ENCODE measurements at places on chromosomes 3 and 15. TPM values are rescaled to one million over a fixed set of nuclear protein-coding genes. Genes with fewer than 3 reads are reported as not detected.
A peak's percentile ranks its signal among the peaks of the same experiment; 100 is the strongest.

DNA sequence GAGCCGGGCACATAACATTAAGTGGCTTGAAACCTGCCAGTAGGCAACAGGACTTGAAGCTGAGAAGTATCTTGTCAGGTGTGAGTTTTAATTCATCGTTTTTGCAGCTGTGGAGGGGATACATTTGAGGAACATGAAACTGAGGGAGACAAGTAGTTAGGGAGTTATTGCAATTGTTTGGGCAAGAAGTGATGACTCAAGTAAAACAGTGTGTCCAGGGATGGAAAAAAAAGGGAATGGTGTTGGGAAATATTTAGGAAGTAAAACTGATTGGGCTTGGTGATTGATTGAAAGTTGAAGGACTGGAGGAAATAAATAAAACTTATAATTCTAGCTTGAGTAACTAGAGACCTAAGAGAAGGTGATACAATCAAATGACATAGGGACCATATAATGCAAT lies 85.5 kb downstream of the NCEH1 start:
- peak; percentile 20 for DNase-seq

- DNase-seq, result no peak
Observed at GRCh38 chr3:11850003-11850402, 3.3 kb upstream of the TAMM41 start.

- peak; percentile 60 for DNase-seq
Observed at GRCh38 chr3:9809615-9810432, at the start of gene TTLL3. Gene TTLL3, plus strand, starts transcription at chr3:9810262. Its CDS starts 400 bp downstream, at chr3:9810662.

GRCh38 chr3:32376115-32376514 lies 15.5 kb upstream of the CMTM7 start:
- DNase-seq, result peak; percentile 26

DNA sequence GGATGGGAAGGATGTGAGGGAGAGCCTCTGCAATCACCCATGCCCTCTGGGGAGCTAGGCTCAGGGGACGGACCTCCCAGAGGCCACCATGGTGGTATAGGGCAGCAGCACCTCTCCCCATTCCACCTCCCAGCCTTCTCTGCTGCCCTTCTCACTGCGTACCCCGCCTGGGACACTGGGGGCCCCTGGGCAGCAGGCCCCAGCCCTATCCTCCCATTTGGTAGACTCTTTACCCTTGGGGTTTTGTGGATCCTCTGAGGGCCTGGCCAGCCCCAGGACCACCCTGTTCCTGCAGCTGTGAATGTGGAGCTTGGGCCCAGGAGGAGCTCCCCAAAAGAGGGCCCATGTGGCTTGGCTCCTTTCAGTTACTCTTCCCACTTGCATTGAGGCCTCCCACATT lies 131.9 kb downstream of the DNAJB8 start:
- no peak for DNase-seq

DNA sequence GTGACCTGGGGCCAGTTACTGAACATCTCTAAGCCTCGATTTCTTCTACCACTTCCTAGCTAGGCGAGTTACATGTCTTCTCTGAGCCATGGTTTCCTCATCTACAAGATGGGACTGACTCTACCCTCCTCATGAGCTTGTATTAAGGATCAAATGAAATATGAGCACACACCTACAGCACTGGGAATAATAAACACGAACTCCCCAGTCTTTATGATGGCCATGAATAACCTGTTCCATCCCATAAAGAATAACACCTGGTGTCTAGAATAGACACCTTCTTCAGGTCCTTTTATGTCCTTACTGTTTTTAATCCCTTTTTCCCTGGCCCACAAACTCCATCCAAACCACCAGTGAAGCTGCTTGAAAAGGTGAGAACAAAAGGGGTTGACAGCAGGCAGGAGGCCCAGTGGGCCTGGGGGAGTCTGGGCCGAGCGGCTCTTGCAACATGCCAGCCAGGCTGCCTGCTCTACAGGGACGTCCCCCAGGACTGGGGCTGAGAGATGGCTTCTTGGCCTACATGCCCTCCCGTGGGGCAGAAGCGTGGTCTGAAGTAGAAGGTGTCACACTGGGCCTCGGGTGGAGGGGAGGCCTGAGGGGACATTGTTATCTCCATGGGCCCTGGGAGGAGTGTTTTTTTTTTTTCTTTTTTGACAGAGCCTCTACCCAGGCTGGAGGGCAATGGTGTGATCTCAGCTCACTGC lies 178.2 kb downstream of the RAB11A start:
- no peak for DNase-seq

- no peak for DNase-seq
Observed at GRCh38 chr3:181722156-181722555, 10.4 kb downstream of the SOX2 start.

GRCh38 chr3:27500035-27500434 lies 15.9 kb upstream of the SLC4A7 start:
- peak; percentile 24 for DNase-seq

GRCh38 chr15:55267401-55268175 lies 22.0 kb downstream of the RAB27A start:
- no peak for DNase-seq

- DNase-seq, result no peak
Observed at GRCh38 chr3:62370858-62371719, 2.3 kb downstream of the FEZF2 start.

DNA sequence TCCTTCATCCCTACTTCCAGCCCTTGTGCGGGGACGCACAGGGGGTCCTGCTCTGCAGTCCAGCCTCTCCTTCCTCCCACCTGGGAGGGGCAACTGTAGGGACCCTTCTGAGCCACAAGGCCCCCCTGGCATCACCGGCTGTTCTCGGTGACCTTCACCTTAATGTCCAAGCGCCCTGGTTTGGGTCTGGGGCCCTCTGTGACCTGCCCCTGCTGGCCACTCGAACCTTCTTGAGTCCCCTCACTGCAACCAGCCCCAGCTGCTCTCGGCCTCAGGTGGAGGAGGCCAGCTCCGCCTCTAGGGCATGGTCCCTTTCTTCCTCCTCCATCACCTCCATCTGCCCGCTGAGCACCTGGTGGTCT lies 57.9 kb downstream of the RGMA start:
- DNase-seq, result no peak

DNA sequence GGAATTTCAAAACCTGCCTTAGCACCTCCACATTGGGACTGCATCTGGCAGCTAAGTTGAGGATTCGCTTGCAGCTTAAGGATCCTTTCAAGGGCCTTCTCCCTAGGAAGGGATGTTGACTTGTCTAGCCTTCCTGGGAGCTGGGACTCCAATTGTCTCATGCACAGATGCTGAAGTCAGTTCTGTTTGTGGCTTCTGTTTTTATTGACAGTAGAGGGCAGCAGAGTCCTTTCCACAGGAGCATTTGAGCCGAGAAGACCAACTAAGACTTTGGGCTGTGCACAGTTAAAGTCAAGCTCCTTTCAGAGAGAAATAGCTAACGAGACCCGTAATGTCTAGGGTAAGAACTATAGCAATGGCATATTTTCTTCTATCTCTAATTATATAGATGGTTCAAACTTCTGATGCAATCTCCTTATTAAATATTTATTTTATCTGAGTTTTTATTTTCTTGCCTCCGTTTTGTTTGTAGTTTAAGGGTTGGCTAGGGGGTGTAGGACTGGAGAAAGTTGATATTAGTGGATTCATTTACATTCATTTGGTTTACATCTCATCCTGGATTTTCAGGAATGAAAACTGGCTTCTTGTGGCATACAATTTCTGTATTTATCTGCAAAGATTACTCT lies 59.7 kb upstream of the KBTBD8 start:
- peak; percentile 55 for DNase-seq

DNA sequence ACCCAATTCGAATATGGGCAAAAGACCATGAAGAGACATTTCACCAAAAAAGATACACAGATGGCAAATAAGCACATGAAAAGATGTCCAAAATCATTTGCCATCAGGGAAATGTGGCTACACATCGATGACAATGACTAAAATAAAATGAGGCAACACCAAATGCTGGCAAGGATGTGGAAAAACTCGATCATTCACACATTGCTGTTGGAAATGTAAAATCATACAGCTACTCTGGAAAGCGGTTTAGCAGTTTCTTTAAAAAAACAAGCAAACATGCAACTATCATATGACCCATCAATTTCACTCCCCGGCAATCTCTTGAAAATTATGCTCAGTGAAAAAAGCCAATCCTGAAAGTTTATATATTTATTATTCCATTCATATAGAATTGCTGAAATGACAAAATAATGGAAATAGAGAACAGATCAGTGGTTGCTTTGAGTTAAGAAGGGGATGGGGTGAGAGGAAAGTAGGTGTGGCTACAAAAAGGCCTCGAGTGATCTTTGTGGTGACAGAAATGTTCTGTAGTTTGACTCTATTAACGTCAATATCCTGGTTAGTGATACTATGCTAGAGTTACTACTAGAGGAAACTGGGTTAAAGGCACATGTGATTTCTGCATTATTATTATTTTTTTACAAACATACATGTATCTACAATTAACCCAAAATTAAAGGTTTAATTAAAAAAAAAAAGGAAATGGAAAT lies 45.0 kb downstream of the DLG1 start:
- DNase-seq, result no peak

GRCh38 chr15:61146931-61147230 lies 82.2 kb downstream of the RORA start:
- DNase-seq, result no peak

DNA sequence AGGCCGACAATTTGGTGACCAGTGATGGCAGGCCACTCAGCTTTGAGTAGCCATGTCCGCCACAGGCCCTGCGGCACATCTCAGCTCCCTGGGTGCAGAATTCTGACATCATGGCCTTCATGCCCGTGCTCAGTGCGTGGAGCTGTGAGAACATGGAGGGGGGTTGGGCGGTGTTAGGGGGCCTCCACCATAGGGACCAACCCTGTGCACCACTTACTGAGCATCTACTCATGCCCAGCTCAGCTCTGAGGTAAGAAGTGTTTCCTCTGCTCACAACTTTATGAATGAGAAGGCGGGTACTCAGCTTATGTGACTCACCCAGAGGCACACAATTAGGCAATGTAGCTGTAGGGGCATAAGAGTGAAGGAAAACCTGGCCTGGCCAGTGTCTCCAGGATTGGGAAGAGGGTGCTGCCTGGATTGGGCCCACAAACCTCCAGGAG lies 10.5 kb downstream of the ACOX2 start:
- DNase-seq, result peak; percentile 93

DNA sequence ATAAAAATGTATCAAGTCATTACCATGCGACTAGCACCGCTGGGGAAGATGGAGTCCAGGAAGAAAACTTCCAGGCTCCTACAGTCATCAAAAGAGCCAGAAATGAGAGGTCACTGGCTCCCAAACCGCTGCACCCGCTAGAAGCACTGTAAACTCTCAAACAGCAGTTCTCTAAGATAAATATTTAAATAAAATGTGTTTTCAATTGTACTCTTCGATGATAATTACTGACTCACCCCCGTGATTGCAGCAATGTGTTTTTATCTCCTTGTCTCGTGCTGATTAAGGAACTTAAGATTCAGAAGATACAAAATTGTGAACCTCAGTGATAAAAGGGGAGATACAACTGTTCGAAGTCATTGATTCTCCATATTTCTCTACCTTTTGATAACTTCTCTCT lies 45.8 kb upstream of the FOXP1 start:
- no peak for DNase-seq

DNA sequence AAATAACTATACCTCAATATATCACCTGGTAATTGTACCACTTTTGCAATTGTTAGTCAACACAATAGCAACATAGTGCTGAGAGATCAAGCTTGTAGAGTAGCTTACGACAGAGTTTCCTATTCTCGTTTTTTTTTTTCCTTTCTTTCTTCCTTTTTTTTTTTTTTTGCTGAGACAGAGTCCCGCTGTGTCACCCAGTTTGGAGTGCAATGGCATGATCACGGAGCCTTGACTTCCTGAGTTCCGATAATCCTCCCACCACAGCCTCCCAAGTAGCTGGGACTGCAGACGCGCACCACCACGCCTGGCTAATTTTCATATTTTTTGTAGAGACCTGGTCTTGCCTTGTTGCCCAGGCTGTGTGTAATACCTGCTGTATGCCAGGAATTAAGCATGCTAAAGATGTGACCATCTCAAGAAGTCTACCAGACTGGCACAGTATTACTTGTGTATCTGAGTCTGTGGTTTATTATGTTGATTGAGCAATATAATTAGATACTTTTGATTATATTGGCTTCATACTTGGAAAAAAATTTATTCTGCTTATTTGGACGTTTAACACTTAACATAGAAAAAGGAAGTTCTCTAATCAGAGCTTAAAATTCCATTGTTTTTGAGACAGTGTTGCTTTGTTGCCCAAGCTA lies 3.0 kb downstream of the SELENOT start:
- no peak for DNase-seq

GRCh38 chr3:190205739-190206138 lies 85.0 kb upstream of the P3H2 start:
- peak; percentile 53 for DNase-seq

DNA sequence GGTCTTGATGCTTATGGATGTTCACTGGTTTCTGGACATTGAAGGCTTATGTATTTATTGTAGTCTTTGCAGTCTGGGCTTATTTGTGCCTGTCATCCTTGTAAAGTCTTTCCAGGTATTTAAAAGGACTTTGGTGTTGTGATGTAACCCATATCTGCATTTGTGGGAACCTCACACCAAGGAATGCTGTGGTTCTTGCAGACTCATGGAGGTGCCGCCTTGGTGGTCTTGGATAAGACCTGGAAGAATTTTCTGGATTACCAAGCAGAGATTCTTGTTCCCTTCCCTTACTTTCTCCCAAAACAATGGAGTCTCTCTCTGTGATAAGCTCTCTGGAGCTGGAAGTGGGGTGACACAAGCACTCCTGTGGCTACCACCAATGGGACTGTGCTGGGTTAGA lies 363.5 kb upstream of the NECTIN3 start:
- no peak for DNase-seq

GRCh38 chr15:74776821-74777768 lies 4.8 kb upstream of the CSK start:
- DNase-seq, result no peak

- no peak for DNase-seq
Observed at GRCh38 chr3:69751074-69751476, 11.8 kb downstream of the MITF start.

GRCh38 chr3:8746780-8747345 lies 13.3 kb downstream of the CAV3 start:
- DNase-seq, result no peak

GRCh38 chr15:79812541-79812940 lies 84.3 kb downstream of the MTHFS start:
- DNase-seq, result no peak

Gene GOLGA8S
- total RNA-seq, result not detected

Gene DLEC1
- not detected for total RNA-seq

Gene ANKUB1
- not detected for total RNA-seq

Gene XYLB
- 11.2 TPM for total RNA-seq

Gene WWTR1
- total RNA-seq, result 79.7 TPM

Gene SYNPR
- not detected for total RNA-seq

Gene GRAMD1C
- total RNA-seq, result 2.8 TPM

Gene CTXN2
- total RNA-seq, result not detected

Gene TM4SF18
- total RNA-seq, result 0.40 TPM

Gene GOLGA8M
- total RNA-seq, result 0.51 TPM

Gene CCDC14
- 40.9 TPM for total RNA-seq

Gene CRTC3
- total RNA-seq, result 18.8 TPM

Gene BUB1B
- total RNA-seq, result 96.4 TPM

Gene DUOX2
- not detected for total RNA-seq

Gene EIF4G1
- 599 TPM for total RNA-seq

Gene ZBBX
- 1.0 TPM for total RNA-seq
